ENCODE measurements at places on chromosomes 5 and 9. TPM values are rescaled to one million over a fixed set of nuclear protein-coding genes. Genes with fewer than 3 reads are reported as not detected.

CARD9 gene
- total RNA-seq = not detected

FAM174A gene
- total RNA-seq = 3.0 TPM

KIF12 gene
- total RNA-seq = 0.59 TPM

CCDC192 gene
- total RNA-seq = 2.7 TPM

FAM221B gene
- total RNA-seq = not detected

SLC34A1 gene
- not detected for total RNA-seq

ITGA2 gene
- total RNA-seq = 2.6 TPM

ARID3C gene
- total RNA-seq = 5.3 TPM

LCP2 gene
- total RNA-seq = not detected

DNA sequence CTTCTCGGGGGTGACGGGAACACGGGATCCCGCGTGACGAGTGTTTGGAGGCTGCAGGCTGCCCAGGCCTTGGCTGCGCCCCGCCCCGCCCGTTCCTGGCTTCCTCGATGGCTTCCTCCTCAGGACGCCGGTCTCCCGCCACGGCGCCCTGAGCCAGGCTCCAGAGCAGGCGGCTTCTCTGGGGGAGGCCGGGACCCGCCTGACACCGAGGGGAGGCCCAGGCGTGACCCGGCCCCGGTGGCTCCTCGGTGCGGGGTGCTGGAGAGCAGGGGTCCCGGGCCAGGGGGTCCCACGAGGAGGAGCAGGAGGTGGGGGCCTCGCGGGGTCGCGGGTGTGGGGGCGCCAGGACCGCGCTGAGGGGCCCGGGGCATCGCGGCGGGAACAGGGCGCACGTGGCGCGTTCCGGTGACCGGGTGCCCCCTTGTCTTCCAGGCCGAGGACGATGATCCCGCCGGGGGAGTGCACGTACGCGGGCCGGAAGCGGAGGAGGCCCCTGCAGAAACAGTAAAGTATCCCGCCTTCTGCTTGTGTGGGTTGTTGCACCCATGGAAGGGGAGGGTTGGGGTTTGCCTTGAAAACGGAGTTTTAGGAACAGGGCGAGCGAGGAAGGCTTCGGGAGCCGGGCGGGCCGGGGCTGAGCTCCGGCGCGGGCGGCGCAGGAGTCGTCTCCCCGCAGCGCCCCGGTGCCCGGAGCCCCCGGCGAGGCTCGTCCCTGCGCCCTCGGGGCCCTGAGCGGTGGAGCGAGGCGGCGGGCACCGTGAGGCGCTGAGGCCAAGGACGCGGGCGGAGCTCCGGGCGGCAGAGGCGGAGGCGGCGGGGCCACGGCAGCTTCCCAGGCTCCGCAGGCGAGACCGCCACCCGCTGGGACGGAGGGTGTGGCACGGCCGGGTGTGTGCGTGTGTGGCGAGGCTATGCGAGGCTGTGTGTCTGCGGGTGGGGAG is 22.2 kb downstream of the AHRR start:
- DNase-seq = peak; percentile 71

DNA sequence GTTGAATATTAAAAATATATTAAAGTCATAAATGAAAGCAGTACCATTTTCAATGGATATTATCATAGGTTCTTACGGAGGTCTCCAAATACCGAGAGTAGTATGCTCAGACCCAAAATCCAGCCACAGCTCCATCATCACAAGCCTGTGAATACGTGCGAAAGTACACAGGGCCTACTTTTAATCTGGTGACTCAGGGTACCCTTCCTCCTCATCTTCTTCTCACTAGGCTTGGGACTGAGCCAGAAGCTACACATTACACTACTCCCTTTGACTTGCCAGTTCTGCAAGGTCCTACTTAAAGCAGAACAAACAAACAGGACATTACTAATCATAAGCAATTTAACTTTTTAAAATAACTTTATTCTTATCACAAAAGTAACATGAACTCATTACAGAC is 7.6 kb upstream of the RIC1 start:
- no peak for DNase-seq

DNA sequence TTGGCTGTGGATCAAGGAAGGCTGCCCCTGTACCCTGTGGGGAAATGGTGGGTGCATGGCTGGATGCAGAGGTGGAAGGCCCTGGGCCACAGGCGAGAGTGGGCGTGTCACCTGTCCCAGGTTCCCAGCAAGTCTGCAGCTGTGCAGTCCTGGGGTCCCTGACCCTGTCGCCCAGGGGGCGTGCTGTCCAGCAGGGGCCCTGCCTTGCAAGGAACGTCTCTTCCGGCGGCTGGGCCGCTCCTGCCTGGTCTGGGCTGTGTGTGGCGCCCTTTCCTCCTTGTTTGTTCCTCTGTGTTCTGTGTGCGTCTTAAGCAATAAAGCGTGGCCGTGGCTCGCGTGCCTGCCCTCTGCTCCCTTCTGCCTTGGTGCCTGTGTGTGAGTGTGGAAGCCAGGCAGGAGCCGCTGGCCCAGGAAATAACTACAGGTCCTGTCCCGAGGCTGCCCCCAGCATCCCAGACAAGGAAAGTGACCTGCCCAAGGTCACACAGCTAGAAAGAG is 8.4 kb downstream of the SLC2A6 start:
- no peak for DNase-seq

GRCh38 chr9:70600506-70600905 is 186.0 kb upstream of the KLF9 start:
- DNase-seq = no peak

GRCh38 chr5:54638106-54638505 is 120.5 kb downstream of the SNX18 start:
- no peak for DNase-seq

DNA sequence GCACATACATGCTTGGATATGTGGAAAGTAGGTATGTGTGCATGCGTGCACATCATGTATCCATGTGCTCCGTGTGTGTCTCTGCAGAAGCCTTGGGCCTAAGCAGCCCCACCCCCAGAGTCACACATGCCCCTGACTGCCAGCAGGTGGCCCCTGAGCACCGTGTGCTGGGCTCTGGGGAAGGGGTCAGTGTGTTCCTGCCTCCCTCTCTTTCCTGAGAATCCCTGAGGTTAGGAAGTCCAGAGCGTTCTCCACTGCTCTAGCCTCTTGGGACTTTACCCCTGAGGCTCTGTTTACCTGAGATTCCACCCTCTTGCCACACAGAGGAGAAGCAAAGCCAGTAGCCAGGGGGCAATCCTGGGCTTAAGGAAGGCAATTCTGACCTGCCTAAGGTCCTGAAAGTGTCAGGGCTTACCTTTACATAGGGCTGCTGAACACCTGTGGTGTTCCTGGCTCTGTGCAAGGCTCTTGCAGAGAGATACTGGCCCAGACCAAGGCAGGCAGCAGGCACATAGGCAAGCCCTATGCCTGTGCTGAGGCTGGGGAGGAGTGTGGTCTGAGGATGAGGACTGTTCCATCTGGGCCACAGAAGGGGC is 207.3 kb downstream of the TMEM38B start:
- DNase-seq = peak; percentile 83

DNA sequence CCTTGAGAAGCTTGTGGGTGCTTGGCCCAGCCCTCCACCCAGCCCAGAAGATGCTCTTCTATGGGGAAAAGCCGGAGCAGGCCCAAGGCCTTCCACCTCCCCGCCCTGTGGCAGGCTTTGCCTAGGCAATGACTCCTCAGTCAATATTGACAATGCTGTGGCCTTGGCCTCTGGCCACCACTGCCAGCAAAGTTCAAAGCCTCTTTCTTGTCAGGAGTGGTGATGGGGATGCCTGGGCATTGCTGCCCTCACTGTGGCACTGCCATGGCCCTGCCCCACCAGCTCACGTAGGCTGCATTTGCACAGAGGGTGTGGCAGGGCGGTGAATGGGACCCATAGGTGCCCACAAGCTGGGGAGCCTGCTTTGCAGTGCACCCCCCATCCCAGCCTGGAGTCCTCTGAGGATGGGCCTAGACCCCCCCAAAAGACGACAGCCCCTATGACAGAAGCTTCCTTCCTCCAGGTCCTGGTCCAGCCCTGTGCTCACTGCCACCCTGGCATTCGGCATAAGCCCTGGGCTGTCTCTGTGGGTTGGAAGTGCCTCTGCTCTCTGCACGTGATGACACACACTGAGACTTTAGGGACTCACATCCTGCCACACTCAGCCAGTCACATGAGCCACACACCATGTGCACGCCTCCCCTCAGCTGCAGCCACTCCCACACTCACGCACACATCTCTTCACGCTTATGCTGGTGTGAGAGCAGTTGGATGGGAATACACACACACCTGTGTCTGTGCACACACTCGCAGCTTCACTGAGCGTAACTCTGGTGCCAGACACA is 31.1 kb downstream of the MORN5 start:
- no peak for DNase-seq

GRCh38 chr5:102295534-102296177 is 428 bp downstream of the SLCO4C1 start:
- DNase-seq = no peak

- DNase-seq = no peak
Observed at GRCh38 chr9:133261103-133261752, 13.8 kb downstream of the ABO start.

GRCh38 chr5:31347552-31347905 is 154.0 kb downstream of the CDH6 start:
- no peak for DNase-seq

GRCh38 chr5:177320879-177321278 is 9.2 kb upstream of the MXD3 start:
- no peak for DNase-seq

DNA sequence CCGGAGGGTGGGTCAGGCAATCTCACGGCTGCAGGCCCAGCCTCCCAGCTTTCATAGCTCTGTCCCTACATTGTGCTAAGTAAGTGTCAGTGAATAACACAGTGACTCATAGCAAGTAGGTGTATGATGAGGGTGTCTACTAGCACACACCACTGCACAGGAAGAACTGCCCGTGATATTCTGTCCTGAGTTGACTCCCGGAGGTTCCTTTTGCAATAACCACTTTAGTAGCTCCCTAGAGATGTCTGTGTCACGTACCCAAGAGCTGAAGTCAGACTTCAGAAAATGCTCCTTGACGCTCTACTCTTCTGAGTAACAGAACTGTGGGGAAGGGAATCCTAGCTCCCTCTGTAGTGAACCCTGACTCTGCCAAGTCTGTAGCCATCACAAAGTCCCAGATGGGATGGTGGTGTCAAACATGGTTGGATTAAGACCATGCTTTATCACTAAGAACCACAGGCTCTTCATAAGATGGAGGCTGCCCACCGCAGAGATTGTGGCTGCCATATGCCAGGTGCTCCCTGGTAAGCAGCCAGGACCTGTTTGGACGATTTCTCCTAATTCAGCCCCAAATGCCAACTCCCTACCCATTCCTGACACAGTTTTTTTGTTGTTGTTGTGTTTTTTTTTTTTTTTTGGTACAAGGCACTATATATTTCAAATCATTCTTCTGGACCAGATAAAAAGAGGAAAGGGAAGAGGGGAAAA is 352.6 kb upstream of the PANK3 start:
- no peak for DNase-seq

DNA sequence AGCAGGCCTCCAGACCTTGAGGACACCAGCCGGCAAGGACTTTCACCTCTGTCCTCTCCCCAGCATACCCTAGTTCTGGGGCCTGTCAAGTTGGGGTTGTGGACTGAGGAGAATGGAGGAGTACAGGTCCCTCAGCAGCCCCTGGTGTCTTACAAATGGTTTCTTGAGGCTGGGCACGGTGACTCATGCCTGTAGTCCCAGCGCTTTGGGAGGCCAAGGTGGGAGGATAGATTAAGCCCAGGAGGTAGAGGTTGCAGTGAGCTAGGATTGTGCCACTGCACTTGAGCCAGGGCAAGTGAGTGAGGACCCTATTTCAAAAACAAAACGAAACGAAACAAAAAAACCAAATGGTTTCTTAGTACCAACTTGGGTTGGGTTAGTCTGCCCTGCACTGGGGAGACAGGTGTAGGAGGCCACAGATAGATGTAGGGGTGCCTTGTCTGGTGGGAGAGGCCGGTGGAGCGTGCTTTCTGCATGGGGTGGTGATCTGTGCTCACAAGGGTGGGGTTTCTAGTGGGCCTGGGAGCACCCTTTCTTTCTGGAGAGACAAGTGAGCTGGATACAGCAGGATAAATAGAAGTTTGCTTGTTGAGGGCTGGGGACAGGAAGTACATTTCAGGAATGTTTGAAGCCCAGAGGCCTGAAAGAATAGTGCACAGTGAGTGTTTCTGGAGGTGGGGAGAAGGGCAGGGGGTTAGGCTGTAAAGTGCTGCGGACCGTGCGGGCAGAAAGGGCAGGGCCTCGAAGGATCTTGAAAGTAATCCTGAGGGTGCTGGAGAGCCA is 37.7 kb upstream of the PSD2 start:
- no peak for DNase-seq

- no peak for DNase-seq
Observed at GRCh38 chr9:17216011-17216410, 81.2 kb downstream of the CNTLN start.

- no peak for DNase-seq
Observed at GRCh38 chr9:76758476-76758875, 5.8 kb upstream of the PCA3 start.

GRCh38 chr5:156401804-156402203 is 74.8 kb downstream of the SGCD start:
- no peak for DNase-seq

DNA sequence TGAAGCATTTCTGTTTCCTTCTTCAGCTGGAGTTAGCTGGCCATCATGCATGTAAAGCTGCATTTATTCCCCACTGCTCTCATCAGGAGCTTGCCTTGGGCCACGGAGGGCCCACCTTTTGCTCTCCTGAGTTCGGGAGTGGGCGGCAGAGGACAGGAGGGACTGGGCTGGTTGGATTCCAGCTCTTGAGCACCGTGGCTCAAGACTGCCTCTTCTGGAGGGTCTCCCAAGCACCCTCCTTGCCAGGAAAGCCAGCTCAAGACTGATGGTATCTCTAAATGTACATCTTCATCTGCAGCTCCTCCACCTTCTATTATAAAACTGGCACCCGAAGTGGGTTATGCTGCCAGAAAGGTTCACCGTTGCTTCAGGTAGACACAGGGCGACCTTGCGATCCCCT is 399.6 kb upstream of the IRX1 start:
- peak; percentile 66 for DNase-seq

GRCh38 chr9:127837346-127837745 is 17.1 kb downstream of the ENG start:
- DNase-seq = no peak

GRCh38 chr9:37471942-37472684 is 6.9 kb upstream of the ZBTB5 start:
- DNase-seq = peak; percentile 71

- DNase-seq = no peak
Observed at GRCh38 chr5:60141119-60141518, 247.6 kb upstream of the PDE4D start.

GRCh38 chr9:92064711-92065110 is 50.5 kb downstream of the SPTLC1 start:
- DNase-seq = no peak

DNA sequence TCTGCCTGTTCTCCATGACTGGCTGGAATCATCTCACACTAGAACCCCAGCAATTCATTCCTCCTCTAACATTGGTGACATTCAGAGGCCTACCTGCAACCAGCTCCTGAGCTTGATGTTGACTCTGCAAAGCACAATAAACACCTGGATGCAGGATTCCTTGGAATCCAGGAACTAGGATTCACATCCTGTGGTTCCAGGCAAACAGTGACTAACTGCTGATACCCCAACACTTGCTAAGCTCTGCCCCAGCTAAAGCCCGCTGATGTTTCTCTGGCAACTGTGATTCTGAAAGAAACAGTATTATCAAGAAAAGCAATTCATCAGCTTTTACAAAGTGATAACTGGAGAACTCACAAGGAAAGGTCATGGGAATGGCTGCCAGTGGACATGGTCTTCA is 29.2 kb downstream of the SUSD1 start:
- DNase-seq = no peak

GRCh38 chr5:42360056-42360455 is 63.2 kb upstream of the GHR start:
- DNase-seq = no peak

- DNase-seq = no peak
Observed at GRCh38 chr9:107213561-107214028, 69.5 kb upstream of the RAD23B start.

All from neural progenitor cell (in vitro differentiated cells).